Right ventricle myocardium superior (tissue), 1 donor: ENCODE measurements at places on chromosomes 5 and 9.

DNA sequence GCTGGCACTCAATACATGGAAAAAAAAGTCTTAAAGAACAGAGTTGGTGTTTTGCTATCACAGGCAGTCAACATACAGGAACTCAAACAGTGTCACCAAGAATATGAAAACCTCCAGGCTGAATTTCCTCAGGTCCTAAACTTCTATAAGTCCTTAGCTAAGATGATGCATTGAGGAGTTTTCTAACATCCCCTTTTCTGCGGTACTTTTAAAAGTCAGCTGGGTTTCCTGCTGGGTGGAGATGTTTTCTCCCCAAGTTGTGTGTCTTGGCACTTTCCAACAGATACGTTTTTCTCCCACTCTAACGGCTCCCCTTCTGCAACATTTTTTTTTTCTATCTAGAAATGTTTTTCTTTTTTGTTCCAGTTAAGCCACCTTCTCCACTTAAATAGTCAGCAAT, 244.8 kb upstream of the HAPLN1 start:
- DNase-seq: no peak

DNA sequence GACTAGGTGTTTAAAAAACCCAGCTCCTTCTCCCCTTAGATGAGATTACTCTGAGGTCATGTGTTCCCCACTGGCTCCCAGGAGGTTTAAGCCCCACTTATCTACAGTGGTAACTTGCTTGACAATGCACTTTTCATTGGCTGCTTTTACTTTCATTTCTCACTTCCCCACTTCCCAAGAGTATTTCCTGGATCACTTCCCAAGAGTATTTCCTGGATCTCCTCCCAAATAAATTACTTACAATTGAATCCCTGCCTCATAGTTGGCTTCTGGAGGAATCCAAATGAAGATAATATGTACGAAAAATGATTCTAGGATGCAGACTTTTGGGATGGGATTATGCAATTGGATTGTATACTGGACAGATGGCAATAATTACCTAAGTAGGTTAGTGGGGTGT, 47.1 kb upstream of the CHSY3 start:
- no peak for DNase-seq

DNA sequence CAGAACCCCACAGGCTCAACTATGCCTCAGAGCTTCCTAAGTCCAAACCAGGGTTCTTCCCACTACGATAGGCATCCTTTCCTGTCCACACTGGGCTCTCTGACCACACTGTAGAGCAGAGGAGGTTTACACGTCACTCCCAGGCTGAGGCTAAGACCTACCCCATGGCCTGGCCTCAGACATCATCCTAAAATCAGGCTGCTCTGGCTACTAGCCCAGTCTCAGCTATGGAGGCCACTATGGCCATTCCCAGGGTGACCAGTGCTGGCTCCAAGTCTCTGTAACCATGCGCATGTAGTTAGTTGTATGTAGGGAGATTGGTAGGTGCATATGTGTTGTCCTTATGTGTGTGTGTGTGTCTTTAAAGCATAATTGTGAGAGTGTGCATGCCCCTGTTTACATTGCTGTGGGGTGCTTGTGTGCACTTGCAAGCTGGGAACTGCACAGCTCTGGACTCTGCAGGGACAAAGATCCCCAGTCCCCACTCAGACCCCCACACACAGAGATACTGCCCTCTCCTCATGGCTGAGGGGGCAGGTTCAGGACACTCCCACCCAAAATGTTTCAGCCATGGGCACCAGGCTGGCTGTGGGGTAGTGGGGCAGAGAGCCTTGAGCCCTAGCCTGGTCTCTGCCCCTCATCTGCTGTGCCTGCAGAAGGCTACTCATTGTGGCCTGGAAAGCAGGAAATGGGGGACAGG, 12.3 kb downstream of the PDLIM4 start:
- no peak for DNase-seq

- no peak for DNase-seq
These were observed 757 bp downstream of the CDC26 start for GRCh38 chr9:113274474-113275156.

DNA sequence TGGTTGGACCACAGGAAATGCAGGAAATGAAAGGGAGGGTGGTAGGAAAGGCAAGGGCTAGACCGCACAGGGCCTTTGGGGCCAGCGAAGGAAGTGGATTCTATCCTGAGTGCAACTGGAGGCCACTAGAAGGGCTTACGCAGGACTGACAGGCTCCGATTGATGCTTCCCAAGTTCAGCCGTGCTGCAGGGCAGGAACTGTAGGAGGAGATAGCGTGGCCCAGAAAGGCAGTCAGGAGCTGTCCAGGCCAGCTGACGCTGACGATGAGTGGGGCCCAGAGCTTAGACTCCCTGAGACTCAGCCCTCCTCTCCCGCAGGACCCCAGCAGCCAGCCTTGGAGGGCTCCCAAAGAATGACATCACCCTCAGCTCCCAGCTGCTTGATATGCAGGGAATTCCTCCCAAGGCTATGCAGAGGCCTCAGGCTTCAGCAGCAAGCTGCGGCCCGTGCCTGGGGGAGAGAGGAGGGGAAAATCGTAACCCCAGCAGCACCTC, 48.8 kb downstream of the KCNIP1 start:
- peak; percentile 85 for DNase-seq
